ENCODE measurements at places on chromosomes 13 and 19.

GRCh38 chr13:81770868-81771505 is 1430.1 kb upstream of the SPRY2 start:
- DNase-seq: no peak

DNA sequence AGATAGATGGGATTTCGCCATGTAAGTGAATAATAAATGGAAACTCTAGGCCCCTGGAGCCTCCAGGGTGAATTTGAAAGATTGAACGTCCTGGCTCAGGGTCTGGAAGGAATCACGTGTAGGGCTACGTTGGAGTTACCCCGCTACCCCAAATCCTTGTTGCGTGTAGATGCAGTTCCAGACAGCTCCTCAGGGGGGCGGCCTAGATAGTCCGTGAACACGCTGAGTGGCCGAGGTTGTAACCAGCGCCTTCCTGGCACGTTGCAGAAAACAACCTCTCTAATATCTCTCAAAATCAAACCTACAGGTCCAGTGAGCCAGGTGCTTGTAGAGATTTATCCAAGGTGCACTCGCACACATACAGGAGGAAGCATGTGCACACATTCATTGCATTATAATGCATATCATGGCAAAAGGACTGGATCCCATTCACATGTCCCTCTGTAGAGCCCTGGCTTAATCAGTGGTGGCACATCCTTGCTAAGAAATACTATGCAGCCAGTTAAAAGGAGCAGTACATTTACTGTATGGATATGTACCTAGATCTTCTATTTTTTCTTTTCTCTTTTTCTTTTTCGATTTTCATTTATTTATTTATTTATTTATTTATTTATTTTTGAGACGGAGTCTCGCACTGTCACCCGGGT is 2.5 kb upstream of the KEAP1 start:
- DNase-seq: no peak

DNA sequence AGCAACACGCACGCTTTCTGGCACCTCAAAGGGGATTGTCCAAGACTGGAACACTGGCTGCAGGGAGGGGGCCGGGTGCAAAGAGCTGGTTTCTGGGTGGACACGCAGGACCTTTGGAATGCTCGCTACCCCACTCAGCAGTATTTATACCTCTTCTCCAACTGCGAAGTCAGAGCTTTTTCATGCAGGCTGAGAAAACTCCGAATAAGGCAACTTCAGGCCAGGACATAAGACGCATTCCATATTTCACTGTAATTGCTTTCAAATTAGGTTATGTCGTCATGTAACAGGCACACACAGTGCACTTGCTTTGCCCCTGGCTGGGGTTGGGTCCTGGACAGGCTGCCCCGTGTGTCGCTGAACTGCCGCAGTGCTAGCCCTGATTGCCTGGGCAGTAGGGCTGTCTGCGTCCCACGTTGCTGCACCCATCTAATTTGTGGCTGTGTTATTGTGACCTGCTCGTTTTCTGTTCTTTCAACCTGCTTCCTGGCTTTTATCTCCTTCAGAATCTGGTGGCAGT is 44.5 kb downstream of the ACTN4 start:
- no peak for DNase-seq

GRCh38 chr19:14080887-14081796 is 4.4 kb downstream of the C19orf67 start:
- peak; percentile 99 for DNase-seq

- DNase-seq: no peak
Observed at GRCh38 chr13:76750126-76750525, 136.1 kb downstream of the KCTD12 start.

DNA sequence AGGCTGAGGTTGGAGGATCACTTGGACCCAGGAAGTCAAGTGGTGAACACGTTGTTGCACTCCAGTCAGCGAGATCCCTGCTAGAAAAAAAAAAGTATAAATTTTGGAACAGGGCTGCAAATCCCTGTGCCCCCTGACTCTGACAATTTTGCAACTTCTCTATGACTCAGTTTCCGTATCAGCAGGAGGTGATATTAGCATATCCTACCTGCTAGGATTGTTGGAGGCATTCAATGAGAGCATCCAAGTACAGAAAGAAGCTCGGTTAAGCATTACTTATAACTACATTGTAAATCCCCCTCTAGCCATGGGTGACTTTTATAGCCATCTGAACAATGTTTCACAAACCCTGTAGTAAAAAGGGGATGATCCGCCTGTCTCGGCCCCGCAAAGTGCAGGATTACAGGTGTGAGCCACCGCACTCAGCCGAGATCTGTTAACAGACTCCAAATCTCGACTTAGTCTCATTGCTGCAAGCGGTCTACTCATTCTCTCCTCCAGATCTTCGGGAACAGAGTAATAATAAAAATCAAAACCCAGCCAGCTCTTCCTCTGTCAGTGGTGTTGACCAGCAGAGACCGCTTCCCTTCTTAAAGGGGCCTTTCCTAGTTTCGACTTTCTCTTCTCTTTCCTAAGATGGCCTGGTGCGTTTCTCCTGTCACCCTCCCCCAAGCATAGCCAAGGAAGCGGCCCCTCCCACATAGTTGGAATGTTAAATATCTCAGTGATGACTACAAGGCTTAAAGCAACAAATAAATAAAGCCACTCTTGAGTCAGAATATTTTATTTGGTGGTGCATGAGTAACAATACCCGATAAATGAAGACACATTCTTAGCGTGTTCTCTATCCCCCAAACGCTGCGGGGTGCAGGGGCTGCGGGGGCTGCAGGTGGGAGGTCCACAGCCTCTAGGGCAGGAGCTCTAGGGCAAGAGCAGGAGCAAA is 10.3 kb upstream of the BICRA start:
- DNase-seq: no peak

DNA sequence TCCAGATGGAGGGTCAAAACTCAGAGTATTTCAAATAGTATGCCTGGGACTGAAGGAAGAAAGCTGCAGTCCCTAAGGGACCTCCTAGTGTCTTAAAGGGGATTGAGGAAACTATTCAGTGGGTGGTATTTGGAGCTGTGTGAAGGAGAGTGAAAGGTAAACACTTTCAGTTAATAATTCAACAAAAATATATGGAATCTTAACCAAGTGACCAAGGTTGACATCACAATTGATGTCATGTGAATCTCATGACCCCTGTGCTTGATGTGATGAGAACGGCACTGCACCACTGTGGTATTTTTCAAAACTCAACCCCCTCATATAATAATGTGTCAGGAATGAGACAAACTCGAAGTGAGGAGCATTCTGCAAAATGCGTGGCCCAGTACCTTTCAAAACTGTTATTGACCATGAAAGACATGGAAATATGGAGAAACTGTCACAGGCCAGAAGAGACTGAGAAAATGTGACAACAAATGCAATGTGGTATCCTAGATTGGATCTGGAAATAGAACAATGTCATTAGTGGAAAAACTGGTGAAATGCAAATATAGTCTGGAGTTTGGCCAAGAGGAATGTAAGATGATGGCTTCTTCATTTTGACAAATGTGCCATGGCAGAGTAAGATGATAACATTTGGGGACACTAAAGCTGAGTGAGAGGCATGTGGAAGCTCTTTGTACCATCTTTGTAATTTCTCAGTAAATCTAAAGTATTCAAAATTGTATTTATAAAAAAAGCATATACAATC is 553.9 kb downstream of the RFC3 start:
- no peak for DNase-seq

- no peak for DNase-seq
Observed at GRCh38 chr19:17797424-17798201, 2.7 kb downstream of the B3GNT3 start.
